Suppressor macrophage treated with lipopolysaccharide for 1 hour (primary cell): ENCODE measurements at places on chromosomes 16 and 17.

GRCh38 chr16:61435346-61435745 is 600.9 kb downstream of the CDH8 start:
- no peak for DNase-seq

DNA sequence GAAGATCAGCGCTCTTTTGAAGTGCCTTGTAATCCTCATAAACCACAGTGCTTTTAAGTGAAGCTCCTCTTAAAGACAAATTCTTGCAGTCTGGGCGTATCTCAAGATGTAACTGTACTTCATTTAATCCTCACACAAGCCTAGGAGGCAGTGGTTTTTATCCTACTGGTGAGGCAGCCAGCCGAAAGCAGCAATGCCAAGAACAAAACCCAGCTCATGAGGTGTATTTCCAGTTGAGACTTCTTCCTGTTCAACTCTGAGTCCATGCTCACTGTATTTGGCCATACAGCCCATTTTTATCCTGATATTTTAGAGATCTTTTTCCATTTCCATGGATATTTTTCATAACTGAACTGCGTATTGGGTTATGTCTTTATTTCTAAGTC is 13.7 kb downstream of the CTRB2 start:
- DNase-seq, result no peak

- DNase-seq, result peak; percentile 94
Measured at GRCh38 chr16:8567355-8568230, 22.7 kb downstream of the TMEM114 start.

GRCh38 chr17:83181991-83182619 is 102.7 kb downstream of the METRNL start:
- no peak for DNase-seq

DNA sequence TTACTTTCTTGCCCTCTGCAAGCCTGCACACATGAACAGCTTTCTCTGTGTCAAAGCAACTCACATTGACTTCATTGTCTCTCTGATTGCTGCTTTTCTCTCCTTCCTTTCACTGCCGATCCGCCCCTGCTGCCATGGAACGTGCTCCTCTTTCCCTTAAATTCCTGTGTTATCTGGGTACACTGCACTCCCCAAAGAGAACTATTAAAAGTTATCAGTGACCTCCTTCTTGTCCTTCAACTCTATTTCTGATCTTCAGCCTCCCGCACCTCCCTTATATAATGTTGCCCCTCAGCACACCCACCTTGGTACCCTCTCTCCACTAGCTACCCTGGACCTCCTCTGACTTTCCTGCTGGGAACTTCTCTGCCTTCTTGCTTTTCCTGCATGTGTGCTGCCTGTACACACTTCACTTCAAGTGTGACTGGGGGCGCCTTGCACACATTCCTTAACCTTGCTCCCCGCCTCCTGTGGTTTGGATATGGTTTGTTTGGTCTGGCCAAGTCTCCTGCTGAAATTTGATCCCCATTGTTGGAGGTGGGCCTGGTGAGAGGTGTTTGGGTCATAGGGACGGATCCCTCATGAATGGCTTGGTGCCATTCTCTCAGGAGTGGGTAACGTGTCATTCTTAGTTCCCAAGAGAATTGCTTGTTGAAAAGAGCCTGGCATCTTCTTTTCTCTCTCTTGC is 26.7 kb upstream of the PMP22 start:
- no peak for DNase-seq

DNA sequence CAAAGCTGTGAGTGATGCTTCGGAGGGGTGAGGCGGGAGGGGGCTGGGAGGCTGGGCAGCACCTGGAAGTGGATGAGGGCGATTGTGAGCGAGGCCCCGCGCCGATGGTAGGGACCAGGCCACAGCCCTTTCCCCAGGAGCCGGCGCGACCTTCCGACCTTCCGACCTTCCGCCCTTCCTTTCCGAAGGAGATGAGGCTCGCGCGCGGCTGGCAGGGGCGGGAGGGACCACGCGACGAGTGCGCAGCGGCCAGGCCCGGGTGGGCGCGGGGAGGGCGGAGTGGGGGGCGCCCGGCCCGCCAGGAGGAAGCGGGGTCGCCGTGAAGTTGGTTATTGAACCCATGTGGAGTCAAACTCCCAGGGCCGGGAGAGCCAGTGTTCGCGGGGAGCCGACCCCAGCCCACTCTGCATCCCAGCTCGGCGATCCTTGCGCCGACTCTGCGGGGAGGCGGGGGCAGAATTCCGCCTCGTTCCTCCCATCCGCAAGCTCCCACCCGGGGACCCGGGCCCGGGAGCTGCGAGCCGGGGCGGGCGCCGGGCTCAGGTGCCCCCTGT is 56.6 kb downstream of the RAP1GAP2 start:
- no peak for DNase-seq

- DNase-seq, result no peak
Measured at GRCh38 chr16:22425036-22425801, 50.8 kb upstream of the CDR2 start.

DNA sequence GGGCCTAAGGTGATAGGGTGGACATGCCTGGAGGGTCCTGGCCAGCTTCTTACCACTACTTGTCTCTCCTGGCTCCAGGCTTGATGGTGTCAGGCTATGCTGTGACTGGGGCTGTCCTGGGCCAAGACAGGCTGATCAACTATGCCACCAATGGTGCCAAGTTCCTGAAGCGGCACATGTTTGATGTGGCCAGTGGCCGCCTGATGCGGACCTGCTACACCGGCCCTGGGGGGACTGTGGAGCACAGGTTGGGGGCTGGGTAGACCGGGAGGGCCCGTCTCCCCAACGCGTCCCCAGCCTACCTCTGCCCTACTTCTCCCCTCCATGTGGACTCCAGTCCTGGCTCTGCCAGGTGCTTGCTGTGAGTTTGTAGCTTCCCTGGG is 4.5 kb downstream of the SPATA20 start:
- DNase-seq, result no peak

- DNase-seq, result peak; percentile 68
Measured at GRCh38 chr16:29974291-29975133, 844 bp downstream of the TAOK2 start.

DNA sequence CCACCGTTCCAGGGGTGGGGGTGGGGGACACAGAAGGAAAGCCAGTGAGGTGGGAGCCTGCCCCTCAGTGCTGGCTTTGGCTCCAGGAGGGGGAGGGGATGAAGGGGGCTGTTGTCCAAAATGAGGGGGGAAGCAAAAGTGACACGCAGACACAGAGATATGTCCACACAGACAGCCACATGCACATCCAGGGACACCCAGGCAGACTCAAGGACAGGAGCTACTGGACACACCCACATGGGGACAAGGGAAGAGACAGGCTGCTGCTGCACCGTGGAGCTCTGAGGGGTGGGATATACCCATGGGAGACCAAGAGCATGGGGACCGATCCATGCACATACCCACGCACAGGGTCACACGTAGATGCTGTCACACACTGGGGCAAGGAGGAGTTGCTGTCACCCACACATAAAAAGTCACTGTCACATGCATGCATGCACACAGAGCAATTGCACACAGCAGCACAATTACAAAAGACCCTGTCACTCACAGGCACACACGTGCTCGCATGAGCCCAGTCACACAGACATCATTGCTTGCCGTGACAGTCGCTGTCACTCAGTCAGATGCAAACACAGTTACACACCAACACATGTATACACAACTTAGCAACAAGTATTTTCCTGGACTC is 1.3 kb downstream of the THRA start:
- peak; percentile 89 for DNase-seq

GRCh38 chr16:88649195-88649923 is 1.5 kb downstream of the CYBA start:
- DNase-seq, result no peak

- no peak for DNase-seq
Measured at GRCh38 chr17:80660527-80661198, 116.0 kb downstream of the RPTOR start.

DNA sequence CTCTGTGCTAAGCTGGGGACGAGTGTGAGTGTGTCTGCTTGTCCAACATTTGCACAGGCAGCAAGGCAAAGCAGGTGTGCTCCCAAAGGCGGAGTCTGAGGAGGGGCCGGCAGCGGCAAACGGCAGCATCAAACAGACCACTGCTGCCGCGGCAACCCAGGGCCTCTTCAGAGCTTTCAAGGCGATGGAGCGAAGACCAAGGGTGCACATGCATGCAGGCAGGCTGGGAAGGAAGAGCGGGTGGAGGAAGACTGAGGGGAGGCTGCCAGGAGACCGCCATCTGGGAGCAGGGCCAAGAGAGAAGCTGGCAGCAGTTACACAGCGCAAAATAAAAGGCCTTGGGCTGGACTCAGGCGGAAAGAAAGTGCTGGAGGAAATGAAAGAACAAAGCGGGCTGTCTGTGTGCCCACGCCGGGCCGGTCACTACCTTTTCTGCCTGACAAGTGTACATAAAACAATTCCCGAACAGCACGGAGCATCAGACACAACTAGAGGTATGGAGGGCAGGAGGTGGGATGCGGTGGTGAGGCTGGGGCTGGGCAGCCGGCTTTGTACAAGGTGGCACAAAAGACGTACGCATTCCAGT is 8.5 kb downstream of the TIMM22 start:
- DNase-seq, result no peak

GRCh38 chr17:78617511-78618061 is 40.4 kb upstream of the DNAH17 start:
- no peak for DNase-seq

DNA sequence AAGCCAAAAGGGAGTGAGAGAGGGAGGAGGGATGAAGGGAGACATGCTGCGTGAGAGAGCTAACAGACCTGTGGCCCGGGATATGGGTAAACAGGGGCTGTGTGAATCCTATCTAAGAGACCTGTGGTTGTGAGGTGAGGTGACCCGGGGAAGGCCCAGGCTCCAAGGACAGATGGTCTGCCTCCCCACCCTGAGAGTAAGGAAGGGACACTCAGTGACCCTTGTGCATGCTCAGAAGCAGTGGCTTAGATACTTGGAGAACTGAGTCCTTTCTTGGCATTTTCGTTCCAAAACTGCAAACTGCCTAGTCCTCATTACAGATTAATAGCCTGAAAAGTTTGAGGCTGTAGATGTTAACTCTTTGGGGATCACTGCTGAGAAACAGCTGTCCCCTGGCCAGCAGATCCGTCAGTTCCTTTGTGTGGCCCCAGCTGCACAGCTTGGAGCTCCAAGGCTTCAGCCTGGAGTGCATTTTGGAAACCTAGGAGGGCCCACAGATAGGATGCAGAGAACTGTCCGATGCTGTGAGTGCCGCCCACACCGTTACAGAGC is 121.6 kb downstream of the SMG6 start:
- no peak for DNase-seq

GRCh38 chr17:58120195-58120822 is 27.9 kb upstream of the OR4D1 start:
- DNase-seq, result peak; percentile 44

DNA sequence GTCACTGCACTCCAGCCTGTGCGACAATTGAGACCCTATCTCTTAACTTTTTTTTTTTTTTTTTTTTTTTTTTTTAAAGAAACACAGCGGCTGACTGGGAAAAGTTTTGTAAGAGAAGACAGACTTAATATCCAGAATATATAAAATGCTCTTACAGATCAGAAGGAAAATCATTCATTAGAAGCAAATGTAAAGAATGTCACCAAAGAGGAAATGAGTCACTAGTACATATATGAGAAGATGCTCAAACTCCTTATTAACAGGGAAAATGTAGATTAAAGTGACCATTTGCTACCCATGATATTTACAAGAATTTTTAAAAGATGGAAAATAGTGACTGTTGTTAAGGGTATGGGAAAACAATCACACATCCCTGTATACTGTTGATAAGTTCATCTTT is 48.9 kb downstream of the RABEP1 start:
- no peak for DNase-seq

DNA sequence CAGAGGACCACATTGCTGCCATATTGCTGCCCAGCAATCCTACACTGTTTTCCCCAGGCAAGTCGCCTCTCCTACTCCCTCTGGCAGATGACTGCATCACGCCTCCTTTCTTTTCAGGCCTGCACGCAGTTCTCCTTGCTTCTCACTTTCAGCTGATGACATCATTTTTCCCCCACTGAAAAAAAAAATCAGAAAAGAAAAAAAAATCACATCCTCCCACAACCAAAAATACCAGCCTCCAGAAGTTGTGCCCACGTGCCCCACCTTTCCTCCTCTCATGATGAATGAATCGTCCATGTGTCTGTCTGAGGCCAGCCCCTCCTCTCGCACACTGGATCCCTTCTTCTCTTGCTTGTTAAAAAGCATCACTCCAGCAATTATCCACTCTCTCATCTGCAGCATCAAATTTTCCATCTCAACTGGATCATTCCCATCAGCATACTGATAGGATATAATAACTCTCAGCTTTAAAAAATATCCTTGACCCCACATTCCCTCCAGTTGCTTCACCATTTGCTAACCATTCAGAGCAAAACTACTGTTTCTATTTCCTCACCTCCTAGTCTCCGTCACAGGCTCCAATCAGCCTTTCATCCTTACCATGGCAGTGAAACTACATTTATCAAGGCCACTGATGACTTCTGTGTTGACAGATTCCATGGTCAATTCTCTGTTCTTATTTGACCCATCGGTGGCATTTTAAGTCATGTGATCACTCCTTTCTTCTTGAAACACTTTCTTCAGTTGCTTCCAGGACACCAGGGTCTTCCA is 30.1 kb upstream of the DYNLL2 start:
- peak; percentile 42 for DNase-seq

DNA sequence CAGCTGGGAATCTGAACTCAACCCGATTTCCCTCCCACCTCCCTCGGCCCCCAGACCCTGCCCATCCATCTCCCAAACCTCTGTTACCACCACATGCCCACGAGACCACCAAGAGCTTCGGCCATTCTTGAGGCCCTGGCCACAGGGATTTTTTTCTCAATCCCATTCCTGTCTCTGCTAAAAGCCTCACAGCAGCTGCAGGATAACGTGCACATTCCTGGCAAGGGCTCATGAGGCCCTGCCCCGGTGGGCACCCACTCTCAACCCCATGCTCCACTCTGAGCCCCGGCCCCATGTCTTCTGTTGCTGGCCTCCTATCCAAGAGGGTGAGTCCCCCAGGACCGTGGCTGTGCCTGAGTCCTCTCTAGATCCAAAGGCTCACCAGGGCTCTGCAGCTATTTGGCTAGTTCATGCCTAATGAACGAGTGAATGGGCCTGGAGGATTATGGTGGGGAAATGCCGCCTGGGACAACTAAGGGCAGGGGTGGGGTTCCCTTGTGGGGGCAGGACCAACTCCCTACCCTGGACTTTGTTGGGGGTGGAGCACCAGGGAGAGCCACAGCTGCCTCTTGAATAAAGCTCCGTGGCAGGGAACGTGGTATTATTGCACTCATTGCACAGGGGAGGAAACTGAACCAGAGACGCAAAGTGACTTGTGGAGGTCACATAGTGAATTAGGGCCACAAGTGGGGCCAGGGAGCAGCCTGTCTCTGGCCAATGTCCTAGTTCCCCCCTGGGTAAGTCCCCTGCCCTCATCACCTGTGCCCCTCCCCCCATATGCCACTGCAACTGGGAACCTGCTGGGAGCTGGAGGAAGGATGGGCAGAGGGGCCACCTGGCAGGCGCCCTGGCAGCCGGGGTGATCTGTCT is 113.8 kb upstream of the SMURF2 start:
- DNase-seq, result no peak
